ENCODE measurements at places on chromosomes 1 and 21.

DNA sequence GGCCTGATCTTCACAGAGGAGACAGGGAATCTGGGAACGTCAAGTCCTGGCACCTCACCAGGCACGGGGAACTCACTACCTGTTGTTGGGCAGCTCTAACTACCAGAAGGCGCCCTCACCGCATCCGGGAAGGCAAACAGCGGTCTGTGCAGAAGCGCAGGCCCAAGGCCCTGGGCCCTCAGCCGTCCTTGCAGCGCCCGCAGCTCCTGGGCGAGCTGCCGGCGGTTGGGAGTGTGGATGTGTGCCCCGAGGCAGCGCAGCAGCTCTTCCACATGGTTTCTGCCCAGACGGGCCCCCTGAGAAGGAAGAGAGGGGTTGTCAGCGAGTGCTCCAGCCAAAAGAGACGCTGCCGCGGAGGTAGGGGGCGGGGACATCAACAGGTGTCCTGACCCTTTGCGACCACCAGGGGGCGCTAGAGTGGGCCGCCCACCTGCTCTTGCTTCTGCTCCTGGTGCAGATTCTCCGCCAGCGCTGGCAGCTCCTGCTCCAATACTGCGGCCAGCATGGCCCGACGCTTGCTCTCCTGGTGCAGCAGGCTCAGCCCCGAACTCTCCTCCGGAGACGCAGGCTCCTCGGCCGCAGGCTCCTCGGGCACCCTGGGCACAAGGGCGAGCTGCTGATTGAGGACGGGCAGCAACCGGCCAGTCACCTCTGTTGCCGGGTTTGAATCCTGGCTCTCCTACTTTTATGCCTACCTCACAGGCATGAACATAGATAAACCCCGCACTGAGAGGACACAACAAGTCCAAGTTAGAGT is 9.3 kb downstream of the MAP3K6 start:
- DNase-seq = no peak

- peak; percentile 28 for DNase-seq
Measured at GRCh38 chr21:27190601-27191000, 223.7 kb upstream of the ADAMTS5 start.

- no peak for DNase-seq
Measured at GRCh38 chr1:235246022-235246948, 81.7 kb downstream of the ARID4B start.

GRCh38 chr1:59814180-59814900 is 409 bp upstream of the HOOK1 start:
- no peak for DNase-seq

GRCh38 chr1:221631556-221631955 is 110.3 kb downstream of the DUSP10 start:
- DNase-seq = no peak

DNA sequence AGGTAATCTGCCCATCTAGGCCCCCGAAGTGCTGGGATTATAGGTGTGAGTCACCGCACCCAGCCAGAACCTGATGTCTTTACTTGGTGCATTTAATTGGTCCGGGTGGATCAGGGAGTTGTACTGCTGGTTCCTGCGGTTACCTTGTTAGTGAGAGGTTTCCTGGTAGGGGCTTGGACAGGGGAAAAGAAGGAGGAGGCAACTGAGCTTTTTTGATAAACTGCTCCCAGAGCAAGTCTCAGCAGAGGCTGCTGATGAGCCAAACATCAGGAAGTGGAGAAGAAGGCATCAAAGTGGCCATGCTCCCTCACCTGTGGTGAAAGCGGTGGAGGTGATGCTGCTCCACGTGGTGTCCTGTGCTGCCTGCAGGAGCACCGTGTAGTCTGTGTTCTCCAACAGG is 161.5 kb upstream of the KIAA0040 start:
- DNase-seq = no peak

GRCh38 chr1:36387141-36387949 is 1.6 kb upstream of the STK40 start:
- peak; percentile 73 for DNase-seq

- no peak for DNase-seq
Measured at GRCh38 chr1:25688390-25689119, 72.0 kb downstream of the MAN1C1 start.

GRCh38 chr1:98749152-98749756 is 87.7 kb downstream of the SNX7 start:
- DNase-seq = no peak

DNA sequence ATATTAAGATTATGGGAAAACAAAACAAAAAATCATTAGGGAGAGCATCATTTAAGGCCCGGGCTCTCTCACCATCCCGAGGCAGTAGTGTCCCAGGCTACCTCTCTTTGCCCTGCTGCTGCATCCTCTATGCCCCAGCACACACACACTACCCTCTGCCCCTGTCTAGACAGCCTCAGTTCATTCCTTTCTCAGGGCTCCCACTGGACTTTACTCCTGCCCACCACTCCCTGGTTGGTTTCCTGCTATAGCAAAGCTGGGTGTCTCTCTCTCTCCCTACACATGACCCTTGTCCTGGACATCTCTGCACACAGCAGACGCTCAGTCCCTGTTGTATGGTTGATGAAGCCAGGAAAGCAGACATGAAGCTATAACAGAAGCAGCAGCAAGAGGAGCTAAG is 30.7 kb downstream of the GNG12 start:
- DNase-seq = no peak

Measured in GM04504 (cell line).